Jurkat, Clone E6-1 (cell line): ENCODE measurements at places on chromosomes 12 and 14.

DNA sequence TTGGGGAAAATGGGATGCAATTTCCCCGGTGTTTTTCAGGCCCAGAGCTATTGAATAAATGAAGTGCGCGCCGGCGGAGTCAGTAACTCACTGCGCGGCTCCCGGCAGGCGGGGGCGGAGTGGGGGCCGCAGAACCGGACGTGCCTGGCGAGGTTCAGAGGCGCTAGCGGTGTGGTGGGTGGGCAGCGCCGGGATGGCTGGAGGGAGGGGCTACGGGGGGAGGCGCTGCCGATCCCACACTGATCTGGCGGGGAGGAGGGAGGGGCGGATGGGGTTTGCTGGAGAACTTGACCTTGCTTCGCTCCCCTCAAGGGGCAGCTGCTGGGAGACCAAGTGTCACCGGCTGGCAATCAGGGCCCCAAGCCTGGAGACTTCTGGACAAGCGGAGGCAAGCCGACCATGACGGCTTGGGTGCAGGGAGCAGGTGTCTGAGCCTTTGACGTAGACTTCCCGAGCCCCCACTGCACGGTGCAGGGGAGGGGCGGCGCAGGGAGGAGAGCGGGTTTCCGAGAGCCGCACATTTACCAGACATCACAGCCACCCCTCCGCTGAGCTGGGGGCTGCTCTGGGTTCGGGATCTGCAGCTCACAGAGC lies 174.1 kb upstream of the RTL1 start:
- DNase-seq: no peak

- DNase-seq: no peak
Observed at GRCh38 chr12:2482938-2483660, 311.7 kb upstream of the FKBP4 start.

- no peak for DNase-seq
Observed at GRCh38 chr12:6964605-6965025, 5.8 kb downstream of the PHB2 start.

DNA sequence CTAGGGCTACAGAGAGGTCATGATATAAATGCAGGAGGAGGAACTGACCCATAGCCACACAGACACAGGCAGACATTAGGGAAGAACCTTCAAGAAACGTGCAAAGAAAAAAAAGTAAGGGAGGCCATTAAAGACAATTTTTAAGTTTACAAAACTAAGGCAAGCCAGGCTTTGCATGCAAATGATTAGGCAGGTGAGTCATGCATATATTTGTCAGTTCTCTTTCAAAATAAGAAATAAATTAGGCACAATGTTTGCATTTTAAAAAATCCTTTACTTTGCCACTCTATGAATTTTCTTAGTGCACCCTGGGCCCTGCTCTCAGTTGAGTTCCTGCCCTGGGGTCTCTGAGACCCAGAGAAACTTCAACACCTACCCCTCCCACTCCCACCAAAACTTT lies 75.0 kb downstream of the PRMT8 start:
- DNase-seq: no peak

DNA sequence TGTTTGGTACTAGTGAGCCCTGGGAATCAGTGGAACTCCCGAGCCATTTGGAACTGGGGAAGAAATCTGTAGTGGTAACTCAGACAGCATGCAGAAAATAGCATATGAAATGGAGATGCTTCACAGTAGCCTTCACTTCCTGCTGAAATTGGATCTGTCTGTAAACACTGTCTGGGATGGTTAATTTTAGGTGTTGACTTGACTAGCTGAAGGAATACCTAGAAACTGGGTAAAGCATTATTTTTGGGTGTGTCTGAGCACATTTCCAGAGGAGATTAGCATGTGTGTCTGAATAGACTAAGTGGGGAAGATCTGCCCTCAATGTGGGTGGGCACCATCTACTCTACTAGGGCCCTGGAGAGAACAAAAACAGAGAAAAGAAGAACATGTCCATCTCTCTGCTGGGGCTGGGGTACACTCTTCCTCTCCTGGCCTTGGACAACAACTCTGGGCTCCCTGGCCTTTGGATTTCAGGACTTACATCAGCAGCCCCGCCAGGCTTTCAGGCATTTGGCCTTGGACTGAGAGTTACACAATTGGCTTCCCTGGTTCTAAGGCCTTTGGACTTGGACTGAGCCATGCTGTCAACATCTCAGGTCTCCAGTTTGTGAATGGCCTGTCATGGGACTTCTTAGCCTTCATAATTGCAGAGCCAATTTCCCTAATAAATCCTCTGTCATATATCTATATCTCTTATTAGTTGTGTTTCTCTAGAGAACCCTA lies 14.0 kb upstream of the CRADD start:
- no peak for DNase-seq

- DNase-seq: no peak
Observed at GRCh38 chr14:104680056-104680805, 9.2 kb upstream of the INF2 start.

- DNase-seq: no peak
Observed at GRCh38 chr14:49954171-49954631, 61.3 kb downstream of the ARF6 start.

- DNase-seq: no peak
Observed at GRCh38 chr12:132734206-132734605, 23.6 kb downstream of the PGAM5 start.

DNA sequence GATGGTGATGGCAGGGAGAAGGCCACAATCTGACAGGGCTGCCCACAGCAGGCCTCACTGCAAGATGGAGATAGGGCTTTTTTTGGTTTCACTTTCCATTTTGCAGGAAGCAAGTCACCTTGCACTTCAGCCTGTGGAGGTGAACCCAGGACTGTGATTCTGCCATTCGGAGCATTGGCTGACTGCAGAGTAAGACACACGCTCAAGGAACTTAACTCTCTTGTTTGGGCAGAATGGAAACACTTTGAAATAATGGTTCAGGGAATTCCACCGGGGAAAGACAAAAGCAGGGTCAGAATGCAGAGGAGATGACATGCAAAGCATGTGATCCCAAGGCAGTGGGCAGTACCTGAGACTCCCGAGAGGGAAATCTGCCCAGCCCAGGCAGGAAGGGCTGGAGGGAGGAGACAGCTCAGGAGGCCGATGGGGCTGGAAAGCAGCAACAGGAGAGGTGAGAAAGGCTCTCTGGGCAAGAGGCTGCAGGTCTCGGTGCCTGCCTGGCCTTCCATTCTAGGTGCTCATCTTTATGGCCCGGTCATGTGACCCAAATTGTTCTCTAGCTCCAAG lies 58.7 kb upstream of the PRMT8 start:
- DNase-seq: peak; percentile 48

DNA sequence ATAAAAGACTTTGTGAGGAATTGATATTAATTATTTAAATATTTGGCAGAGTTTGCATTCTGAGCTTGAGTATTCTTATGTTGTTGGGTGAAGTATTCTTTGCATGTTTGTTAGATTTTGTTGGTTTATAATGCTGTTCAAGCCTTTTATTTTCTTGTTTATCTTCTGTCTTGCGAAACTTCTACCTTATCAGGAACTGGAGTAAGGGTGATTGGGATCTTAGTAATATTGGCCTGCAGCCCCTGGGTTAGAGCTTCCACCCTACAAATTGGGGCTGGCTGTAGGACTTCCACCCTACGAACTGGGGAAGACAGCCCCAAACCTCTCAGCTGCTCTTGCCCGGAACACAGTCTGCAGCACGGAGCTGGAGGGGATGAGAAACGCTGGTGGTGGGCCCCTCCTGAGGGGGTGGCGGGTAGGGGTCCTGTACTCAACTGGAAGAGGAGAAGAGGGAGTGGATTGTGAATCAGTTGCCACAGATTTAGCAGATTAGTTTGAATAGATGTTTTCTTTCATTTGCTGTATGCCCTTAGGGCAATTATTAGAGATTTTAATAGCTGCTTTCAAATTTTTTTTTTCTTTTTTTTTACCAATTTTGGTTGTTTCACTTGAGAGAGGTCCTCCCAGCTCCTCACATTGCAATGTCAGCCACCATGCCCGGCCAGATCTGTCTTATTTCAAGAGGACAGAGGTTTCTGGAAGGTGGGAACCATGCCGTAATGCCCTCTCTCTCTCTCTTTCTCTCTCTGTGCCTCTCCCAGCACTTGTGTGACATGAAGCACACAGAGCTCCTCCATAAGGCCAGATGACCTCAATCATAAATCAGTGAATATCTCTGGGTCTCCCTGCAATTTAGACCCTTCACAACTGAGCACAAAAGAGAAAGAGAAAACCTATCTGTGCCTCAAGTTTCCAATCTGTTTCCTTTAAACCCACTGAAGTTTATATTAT lies 123.4 kb downstream of the DICER1 start:
- no peak for DNase-seq

DNA sequence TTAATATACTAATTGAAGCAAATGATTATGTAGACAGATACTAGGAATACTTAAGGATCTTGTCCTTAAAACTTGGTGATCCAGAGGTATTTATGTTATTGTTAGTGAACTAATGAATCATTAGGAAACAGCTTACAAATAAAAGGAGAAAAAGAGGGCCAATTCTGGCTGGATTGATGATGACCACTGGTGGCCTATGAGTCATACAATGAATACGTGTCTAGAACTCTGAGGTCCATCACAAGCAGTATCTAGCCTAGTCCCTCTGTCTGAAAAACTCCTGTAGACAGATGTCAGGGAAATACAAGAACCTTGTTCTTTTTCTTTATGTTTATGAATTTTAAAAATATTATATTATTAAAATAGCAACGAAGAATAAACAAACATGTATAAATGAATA lies 51.7 kb upstream of the RTL1 start:
- DNase-seq: no peak

DNA sequence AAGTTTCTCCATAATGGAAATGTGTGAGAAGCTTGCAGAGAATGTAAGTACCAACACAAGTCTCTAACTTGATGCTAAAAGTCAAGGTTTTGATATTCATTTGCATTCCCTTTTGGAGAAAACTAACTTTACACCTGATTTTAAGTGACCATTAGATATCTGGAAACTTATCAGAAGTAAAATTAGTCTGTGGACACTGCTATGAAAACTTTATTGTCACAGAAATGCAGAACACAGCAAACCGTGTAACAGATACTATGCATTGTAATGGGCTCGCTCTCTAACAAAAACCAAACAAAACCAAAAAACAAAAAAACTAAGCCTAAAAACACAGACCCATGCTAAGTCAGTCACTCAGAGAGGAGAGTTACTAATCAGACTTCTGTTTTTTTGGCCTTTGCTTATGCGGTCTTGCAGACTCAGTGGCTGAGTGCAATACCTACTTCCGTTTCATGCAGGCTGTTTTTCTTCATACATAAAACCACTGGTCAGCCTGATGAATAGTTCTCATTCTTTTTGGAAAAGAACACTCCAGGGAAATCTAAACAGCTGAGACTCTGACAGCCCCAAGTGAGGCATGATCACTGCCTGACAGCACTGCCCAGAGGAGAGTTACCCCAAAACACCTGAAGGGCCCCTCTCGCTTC lies 35.7 kb downstream of the NRDE2 start:
- DNase-seq: no peak

GRCh38 chr12:111761099-111761498 lies 5.6 kb upstream of the ALDH2 start:
- no peak for DNase-seq
